Activated CD8-positive, alpha-beta memory T cell treated with anti-CD3 and anti-CD28 coated beads for 1 hour (primary cell): ENCODE measurements at places on chromosomes 7 and 10.

- no peak for DNase-seq
Observed at GRCh38 chr10:110534571-110534970, 32.9 kb upstream of the SMC3 start.

- no peak for DNase-seq
Observed at GRCh38 chr10:120052964-120053702, 160.6 kb downstream of the SEC23IP start.

- DNase-seq = no peak
Observed at GRCh38 chr10:5976512-5977470, 552 bp downstream of the IL15RA start.

DNA sequence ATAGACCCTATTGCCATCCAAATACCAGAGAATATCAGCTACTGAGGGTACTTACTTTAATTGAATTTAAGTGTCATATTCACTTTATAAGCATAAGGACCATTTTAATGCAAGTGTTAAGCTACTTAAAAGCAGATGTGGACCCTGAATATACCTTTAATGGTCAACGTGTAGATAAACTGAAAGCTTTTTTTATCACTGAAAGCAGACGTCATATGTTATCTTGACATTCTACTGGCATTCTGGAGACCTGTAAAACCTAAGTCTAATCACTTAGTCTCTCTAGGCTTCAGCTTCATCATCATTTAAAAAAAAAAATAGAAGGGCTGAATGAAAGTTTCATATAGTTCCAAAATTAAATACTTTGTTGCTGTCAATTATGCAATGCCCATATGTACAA is 116.5 kb downstream of the ELAPOR2 start:
- DNase-seq = no peak

DNA sequence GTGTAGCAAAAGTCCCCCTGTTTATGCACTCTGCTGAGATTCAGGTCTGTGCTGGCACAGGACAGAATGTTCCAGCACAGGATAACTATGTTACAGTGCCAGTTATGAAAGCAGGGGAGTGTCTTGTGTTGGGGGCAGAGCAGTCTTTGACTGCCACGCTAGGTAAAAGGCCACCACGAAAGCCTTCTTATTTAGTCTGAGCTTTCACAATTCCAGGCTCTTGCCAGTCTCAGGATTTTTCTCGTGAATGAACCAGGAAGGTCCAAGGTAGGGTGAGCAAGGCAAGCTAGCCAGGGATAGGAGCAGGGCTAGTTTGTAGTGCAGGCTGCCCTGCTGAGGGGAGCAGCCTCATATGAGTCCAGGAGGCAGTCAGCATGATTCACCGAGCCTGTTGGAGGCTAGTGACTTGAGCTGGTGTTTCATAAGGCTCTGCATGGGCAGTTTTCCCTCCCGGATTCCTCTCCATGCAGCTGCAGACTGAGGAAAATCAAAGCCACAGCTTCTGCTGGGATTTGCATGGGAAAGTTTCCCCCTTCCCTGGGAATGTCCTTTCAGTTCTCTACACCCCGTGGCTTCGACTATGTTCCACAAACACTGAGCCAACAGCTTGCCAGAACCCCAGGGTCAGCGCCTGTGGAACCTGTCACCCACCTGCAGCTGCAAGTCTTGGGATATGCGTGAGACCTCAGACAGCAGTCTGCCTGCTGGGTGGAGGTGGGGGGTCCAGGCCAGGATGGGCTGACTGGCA is 112.3 kb downstream of the JCAD start:
- no peak for DNase-seq

GRCh38 chr10:51821045-51821444 is 121.7 kb upstream of the CSTF2T start:
- no peak for DNase-seq

DNA sequence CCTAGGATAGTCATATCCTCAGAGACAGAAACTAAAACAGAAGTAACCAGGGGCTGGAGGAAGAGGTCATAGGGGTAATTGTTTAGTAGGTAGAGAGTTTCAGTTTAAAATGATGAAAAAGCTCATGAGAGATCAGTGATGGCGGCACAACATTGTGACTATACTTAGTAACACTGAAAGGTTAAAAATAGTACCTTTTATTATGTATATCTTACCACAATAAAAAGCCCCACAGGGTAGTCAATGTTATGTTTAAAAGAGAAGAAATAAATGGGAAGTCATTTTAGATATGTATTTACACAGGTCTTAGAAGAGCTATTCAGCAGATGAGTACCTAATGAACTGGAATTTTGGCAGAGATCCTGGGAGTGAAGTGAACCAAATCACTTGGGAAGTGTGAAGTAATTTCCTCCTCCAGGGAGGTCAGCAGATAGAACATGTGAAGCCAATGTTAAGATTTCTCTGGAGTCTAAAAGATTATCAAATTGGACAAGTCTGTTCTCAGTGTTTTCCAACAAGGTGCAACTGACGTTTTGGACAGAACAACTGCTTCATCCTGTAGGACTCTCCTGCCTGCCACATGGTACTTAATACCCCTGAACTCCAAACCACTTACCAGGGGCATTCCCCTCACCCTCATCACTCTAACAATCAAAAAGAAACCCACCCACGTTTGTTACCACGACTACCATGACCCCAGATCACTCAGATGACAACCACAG is 6.4 kb downstream of the CDCA7L start:
- no peak for DNase-seq

GRCh38 chr10:35926846-35927245 is 284.8 kb upstream of the FZD8 start:
- DNase-seq = no peak

GRCh38 chr10:96959733-96960132 is 127.6 kb downstream of the LCOR start:
- DNase-seq = no peak

DNA sequence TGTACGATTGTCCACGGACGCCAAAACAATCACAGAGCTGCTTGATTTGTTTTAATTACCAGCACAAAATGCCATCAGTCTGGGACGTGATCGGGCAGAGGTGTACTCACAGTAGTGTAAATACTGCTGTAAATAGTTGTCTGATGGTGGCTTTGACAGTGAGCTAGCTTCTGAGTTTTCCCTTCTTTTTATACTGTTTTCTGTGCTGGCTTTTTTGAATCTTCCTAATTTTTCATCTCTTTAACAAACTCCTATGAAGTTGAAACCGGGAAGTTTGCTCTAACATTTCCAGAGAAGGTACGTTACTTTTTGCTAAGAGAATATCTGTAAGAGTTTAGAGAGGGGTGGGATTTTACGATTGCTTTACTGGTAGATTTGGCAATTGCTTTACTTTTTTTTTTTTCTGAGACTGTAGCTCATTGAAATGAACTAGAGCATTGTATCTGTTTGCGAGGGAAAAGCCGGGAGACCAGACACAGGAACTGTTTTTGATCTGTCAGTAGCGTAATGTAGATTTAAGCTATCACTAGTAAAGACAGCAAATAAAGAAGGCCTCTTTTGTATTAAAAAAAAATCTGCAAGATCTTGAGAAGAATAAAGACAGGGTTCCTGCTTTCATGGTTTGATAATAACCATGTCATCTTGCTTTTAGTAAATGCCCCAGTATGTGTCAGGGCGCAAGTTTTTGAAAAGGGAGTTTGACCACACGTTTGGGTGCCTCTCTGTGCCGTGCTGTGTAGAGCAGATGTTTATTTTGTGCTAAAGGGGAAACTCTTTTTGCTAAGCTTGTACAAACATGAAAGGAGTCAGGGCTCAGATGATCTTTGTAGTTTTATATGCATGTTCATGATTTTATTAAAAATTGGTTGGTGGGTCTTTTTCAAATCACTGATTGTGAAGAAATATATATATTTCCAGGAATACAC is 712 bp downstream of the FOXP2 start:
- no peak for DNase-seq

GRCh38 chr10:75189266-75190096 is 21.1 kb upstream of the VDAC2 start:
- DNase-seq = no peak

GRCh38 chr7:124269774-124270173 is 236.9 kb upstream of the TMEM229A start:
- no peak for DNase-seq

DNA sequence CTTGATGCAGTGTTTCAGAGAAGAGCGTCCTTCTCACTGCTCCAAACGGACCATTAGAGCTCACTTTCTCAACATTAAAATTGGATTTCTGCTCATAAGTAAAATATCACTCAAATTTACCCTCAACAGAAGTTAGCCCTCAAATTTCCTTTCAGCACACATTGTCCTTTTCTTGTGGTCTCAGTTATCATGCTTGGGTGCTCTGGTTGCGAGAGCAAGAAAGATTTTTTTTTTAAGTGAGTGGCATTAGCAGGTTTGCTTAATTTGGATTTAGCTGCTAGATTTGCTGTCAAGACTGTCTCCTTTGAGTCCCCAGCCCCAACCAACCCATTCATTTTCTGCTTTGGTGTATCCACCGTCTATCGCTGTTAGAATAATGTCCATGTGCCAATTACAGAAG is 2.6 kb upstream of the CH25H start:
- no peak for DNase-seq

DNA sequence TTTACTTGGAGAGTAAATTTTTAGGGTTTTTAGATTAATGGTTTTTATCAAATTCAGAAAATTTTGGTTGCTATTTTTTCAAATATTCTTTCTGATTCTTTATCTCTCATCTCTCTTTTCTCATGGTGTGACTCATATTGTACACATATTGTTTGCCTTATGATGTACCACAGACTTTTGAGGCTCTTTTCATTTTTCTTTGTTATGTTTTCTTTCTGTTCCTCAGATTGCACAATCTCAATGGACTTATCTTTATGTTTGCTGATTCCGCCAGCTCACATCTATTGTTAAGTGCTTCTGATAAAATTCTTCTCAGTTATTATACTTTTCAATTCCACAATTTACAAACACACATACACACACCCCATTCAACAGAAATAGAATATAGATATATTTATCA is 168.2 kb upstream of the IGFBP3 start:
- no peak for DNase-seq

GRCh38 chr10:73992899-73993788 is 4.8 kb upstream of the VCL start:
- no peak for DNase-seq

DNA sequence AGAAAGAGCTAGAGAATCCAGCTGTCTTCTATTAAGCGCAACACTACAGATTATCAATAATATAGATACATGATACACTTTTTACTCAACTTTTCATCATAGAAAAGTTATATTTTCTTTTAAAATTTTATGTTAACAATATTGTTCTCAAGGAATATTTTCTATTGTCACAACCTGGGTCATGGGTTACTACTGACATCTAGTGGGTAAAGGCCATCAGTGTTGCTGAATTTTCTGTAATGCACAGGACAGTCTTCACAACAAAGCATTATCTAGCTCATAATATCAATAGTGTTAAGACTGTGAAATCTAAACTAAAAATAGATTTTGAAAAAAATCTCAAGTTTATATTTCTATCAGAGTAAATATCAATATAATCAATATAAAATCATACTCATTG is 209.8 kb downstream of the ZNF33B start:
- DNase-seq = no peak

- no peak for DNase-seq
Observed at GRCh38 chr7:147151661-147152060, 1035.1 kb downstream of the CNTNAP2 start.

GRCh38 chr7:70791341-70791740 is 340.6 kb upstream of the GALNT17 start:
- DNase-seq = no peak

GRCh38 chr7:27697861-27698430 is 35.3 kb upstream of the HIBADH start:
- no peak for DNase-seq

DNA sequence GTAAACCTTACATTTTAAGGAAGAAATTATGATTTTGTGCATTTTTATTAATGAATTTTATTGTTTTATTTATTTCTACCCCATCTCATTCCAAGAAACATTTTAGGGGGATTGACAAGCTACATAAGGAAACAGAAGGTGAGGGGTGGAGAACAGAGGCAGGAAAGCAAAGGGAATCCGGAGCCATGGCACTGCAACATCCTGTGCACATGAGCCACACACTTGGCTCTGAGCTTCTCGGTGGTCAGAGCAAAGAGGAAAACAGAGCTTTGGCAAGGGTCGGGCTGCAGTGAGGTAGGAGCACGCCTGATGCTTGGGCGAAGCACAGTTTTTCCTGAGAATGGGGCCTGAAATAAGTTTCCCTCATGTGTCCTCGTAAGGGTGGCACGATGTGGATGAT is 68.9 kb downstream of the COL13A1 start:
- no peak for DNase-seq

GRCh38 chr10:29840516-29841276 is 205.9 kb upstream of the SVIL start:
- no peak for DNase-seq

DNA sequence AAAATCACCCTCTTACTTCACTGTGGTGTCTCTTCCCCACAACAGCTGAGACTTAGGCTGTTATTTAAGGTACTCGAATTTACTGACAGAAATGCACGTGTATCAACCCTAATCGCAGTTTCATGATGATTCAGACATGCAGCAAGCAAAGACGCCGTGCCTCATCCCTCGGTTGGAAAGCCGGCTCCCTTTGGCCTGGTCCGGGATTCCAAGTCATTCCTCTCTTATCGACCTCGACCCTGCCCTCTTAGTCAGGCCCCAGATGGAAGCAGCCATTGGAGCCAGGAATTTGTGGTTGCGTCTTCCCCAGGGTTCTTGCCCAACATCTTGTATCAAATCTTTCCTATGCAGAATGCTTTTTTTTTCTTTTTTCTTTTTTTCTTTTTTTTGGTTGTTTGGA is 229.5 kb downstream of the GATA3 start:
- no peak for DNase-seq

DNA sequence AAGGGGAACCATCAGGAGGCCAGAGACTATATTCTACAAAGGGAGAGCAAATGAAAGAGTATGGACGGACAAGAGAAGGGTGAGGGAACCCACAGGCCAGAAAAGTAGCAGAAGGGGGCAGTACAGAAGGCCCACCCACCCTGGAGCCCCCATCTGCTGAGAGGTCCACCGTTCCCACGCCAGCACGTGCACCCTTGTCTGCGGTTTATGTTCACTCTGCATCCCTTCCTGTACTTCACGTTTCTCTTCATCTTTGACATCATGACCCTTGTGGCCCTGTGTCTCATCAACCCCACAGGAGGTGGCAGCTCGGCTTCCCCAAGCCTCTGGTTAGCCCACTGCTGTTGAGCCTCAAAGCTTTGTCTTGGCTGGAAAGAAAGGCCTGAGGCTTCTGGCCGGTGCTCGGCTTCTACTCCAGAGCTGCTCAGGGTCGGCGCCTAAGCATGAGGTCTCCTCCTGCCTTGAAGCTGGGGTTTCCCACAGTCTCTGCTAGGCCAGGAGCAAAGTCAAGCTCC is 138.0 kb downstream of the DLG5 start:
- no peak for DNase-seq

DNA sequence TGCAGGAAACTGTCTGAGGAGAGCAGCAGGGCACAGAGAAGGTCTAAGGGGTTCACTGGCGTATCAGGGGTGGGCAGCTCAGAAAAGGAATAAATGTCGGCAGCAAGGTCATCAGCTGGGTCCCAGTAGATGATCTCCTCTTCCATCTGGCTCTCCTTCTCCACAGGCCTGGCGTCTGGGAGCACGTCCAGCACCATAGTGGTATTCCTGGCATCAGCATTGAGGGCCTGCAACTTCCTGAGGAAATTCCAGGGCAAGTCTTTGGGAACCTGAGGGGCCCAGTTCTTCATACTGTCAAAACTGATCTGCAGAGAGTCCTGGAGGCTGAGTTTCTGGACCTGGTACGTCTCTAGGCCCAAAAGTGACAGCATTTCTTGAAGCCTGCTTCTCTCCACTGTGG is 9.6 kb upstream of the MRPS24 start:
- DNase-seq = no peak

- no peak for DNase-seq
Observed at GRCh38 chr10:78950656-78951587, 117.8 kb upstream of the ZMIZ1 start.
